ENCODE measurements at places on chromosomes 16 and 17.

DNA sequence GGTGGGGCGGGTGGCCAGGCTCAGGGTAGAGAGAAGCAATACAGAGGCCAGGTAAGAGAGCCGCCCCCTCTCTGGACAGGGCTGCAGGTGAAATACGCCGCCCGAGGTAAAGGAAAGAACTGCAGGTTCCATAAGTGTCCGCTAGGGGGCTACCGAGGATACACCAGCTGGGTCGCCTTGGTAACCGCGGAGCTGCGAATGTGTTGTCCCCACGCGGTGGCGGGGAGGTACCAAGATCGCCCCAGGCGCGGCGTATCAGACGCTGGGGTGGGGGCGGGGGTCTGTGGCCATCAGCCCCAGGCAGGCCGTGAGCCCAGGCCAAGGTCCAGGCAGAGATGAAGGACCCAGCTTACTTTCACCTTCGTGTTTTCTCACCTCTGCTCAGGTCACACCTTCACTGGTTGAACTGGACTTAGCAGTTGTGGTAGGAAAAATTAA lies 18.4 kb upstream of the ZFP90 start:
- DNase-seq = peak; percentile 84

DNA sequence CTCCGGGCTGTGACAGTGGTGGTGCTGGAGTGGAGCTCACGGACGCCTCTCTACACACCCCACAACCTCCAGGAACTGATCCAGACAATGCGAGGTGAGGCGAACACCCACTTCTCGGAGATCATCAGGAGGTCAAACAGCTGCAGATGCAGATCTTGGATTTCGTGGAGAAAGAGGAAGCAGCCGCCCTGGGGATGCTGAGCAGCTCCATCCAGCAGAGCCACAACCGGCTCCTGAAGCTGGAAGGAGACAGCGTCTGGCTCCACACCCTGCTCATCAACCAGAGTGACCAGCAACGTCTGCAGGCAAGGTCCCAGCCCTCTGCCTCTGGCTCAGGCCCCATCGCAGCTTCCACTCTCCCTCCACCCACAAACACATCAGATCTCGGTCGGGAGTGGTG lies 13.2 kb upstream of the SLC16A5 start:
- DNase-seq = no peak

GRCh38 chr16:73011926-73012325 lies 36.0 kb downstream of the ZFHX3 start:
- no peak for DNase-seq

- no peak for DNase-seq
Measured at GRCh38 chr17:29707212-29707571, 84.5 kb upstream of the CORO6 start.

GRCh38 chr16:68162413-68162812 lies 73.5 kb downstream of the ESRP2 start:
- no peak for DNase-seq

All from activated naive CD8-positive, alpha-beta T cell treated with anti-CD3 and anti-CD28 coated beads for 36 hours (primary cell).